ENCODE measurements at places on chromosomes 16 and 17.
A peak's percentile ranks its signal among the peaks of the same experiment; 100 is the strongest.

DNA sequence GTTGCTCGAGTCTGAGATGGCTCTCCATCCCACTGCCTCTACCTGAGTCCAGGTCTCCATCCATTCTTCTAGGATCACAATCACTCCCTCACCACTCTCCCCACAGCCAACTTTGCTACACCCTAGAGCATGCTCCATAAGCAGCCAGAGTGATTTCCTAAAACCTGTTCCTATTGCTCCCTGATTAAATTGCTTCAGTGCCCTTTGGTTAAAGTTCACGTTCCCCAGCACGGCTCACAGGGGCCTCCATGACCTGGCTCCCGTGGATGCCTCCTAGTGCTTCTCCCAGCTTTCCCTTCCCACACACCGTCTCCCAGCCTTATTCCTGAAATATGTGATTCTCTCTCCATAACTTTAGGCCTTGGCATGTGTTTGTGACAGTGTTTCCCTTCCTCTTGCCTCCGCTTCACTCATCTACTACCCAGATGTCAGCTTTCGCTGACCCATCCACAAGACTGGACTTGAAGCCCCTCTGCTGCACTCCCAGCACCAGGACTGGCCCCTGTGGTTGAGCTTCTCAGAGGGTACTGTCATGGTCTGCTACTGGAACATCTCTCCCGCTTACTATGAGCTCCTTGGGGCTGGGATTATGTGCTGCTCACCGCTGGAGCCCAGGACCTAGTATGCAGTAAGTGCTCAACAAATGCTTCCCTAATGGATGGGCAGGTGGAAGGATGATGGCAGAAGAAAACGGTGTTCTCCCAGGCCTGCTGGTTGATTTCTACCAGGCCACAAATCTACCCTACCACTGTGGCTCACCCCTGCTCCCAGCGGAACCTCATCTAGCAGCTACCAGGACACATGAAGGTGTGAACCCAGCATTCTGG is 17.9 kb downstream of the MYO18A start:
- no peak for DNase-seq

DNA sequence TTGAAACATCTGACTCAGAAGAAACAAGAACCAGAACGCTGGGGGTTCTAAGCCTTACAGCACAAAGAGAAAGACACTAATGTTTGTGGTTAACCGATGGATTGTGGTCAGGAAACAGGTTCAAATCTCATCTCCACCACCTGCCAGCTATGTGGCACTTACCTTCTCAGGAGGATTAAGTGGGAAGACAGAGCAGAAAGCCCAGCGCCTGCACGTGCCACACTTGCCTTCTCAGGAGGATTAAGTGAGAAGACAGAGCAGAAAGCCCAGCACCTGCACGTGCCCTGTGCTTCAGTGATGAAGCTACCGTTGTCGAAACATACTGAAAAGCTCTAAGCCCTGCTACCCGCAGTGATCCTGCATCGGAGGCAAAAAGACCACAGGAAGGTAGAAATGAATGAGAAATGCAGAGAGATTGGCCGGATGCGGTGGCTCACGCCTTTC is 90.6 kb downstream of the NXN start:
- DNase-seq: no peak

DNA sequence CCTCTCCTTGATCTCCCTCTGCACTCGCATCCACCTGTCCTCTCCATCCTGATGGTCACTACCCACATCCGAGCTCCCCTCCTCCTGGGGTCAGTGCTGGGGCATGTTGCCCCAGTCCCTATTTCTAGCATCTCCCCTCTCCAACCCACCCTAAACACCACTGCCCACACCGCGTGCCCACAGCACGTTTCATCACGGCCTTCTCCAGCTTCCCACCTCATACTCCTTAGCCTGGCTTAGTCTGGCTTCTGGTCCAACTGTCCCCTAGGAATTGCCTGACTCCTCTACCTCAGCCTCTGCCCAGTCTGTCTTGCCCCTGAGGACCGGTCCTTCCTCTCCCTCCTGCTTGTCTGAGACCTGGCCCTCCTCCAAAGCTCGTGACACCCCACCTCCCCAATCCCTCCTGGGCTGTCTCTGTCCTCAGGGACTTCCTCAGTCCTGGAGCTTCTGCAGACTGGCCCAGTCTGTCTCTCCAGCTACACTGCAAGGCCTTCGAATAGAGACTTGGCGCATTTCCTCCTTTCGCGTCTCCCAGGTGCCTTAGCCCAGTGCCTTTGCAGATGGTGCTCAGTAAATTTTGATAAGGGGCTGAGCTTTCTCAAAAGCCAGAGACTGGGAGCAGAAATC is 4.9 kb downstream of the ALOX15 start:
- DNase-seq: no peak

GRCh38 chr17:38558728-38559050 is 47.1 kb downstream of the SRCIN1 start:
- peak; percentile 17 for DNase-seq

- DNase-seq: no peak
These were observed 263.0 kb downstream of the FTO start for GRCh38 chr16:53966821-53967571.

- no peak for DNase-seq
These were observed 44.9 kb downstream of the SSH2 start for GRCh38 chr17:29885031-29885640.

GRCh38 chr17:2089021-2089422 is 34.1 kb downstream of the HIC1 start:
- DNase-seq: no peak

- no peak for DNase-seq
These were observed 82.5 kb upstream of the TNRC6C start for GRCh38 chr17:77875881-77876509.

- no peak for DNase-seq
These were observed 34.9 kb upstream of the SSTR5 start for GRCh38 chr16:1037394-1038257.

- DNase-seq: no peak
These were observed 455.2 kb upstream of the DYNLRB2 start for GRCh38 chr16:80085606-80086005.

GRCh38 chr16:228151-228851 is 948 bp downstream of the LUC7L start:
- no peak for DNase-seq

DNA sequence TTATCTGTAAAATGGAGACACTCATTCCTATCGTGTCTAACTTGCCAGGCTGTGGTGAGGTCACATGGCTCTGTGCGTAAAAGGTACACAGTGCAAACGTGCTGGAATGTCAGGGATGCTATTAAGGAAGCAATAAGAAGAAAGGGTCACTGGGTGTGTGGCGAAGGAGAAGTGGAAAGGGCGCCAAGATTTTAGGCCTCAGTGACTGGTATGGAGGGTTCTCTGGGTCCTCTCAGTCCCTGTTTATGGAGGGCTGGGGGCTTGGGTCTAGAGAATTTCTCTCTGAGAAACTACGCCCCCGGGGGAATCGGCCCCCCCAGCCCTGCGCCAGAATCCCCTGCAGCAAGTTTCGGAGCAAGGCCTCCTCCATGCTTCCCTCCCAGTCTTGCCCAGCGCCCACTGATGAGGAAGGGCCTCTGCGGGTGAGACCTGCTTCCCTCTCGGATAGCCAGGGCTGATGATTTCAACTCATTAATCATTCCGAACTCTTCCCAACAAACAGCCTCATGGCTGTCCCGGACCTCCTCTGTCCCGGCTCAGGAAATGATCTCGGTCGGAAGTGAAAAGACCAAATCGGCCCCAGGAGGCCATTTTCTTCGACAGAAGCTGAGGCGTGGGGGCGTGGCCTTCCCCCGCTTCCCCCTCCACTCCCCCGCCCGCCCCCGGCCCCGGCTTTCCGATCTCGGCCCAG is 1.2 kb upstream of the HEXIM1 start:
- DNase-seq: no peak

DNA sequence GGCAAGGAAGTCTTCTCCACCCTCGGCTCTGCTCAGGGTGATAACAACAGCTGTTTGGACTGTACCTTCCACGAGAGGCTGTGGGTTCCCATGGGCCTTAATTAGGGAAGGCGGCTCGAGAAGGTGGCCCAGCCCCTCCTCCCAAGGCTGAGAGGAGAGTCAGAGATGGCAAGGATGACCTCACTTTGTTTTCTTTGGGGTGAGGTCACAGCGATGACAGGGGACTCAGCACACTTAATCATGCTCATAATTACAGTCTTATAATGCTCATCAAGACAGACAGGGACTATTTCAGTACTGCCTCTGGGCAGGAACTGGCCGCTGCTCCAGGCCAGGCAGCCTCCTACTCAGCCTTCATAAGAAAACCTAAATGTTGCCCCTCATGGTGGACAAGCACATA is 19.7 kb downstream of the WFDC1 start:
- no peak for DNase-seq

- no peak for DNase-seq
These were observed 7.2 kb downstream of the SLC16A5 start for GRCh38 chr17:75094871-75095399.

GRCh38 chr17:65078441-65079160 is 22.1 kb upstream of the GNA13 start:
- DNase-seq: no peak

DNA sequence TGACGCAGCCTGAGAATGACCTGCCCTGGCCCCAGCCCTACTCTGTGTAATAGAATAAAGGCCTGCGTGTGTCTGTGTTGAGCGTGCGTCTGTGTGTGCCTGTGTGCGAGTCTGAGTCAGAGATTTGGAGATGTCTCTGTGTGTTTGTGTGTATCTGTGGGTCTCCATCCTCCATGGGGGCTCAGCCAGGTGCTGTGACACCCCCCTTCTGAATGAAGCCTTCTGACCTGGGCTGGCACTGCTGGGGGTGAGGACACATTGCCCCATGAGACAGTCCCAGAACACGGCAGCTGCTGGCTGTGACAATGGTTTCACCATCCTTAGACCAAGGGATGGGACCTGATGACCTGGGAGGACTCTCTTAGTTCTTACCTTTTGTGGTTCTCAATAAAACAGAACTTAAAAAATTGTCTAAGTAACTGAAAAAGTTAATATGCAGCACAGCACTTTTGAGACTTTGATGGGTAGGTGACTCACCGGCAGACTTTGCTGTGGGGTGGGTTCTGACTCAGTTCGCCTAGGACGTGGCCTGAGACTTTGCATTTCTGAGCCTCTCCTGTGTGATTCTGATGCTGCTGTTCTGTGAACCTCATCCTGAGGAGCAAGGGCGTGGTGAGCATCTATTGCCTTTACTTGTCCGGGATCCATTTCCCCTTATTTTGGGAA is 5.7 kb downstream of the LAT start:
- DNase-seq: no peak

GRCh38 chr16:69709456-69710084 is 16.8 kb downstream of the NQO1 start:
- peak; percentile 22 for DNase-seq

GRCh38 chr17:61160789-61161445 is 238.7 kb upstream of the TBX2 start:
- DNase-seq: no peak
